Activated T-cell treated with anti-CD3 and anti-CD28 coated beads, Interleukin-2, amount 50 U/mL, for 4 hours (primary cell): ENCODE measurements at places on chromosomes 5 and 9.

- no peak for DNase-seq
These were observed 289.3 kb downstream of the ARHGEF28 start for GRCh38 chr5:73915345-73915744.

DNA sequence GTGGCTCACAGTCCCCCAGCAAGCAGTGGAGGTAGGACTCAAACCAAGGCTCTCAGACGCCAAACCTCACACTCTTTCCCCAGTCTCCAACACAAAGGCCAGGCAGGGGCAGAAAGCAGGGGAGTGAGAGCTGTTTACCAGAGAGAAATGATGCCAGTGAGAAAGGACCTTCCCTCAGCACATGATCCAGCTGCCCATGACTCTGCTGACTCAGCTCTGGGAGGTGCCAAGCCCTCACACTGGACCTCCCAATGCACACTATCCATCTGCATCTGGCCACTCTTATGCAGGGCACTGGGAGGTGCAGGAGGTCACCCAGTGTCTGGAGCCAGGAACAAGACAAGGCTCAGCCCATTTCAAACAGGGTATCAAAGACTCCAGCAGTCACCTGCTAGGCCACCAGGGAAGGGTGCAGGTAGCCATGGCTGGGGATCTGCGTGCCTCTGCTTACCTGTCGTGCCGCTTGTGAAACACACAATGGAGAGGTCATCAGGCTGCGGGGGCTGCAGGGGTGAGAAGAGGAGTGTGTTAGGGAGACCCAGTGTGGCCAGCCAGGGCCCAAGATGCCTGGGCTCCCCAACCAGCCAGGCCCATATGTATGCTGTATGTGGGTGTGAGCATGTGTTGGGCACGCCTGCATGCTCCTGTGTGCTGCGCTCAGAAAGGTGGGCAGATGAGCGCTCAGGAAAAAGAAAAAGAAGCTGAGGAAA is 26.3 kb downstream of the ACSL6 start:
- no peak for DNase-seq

DNA sequence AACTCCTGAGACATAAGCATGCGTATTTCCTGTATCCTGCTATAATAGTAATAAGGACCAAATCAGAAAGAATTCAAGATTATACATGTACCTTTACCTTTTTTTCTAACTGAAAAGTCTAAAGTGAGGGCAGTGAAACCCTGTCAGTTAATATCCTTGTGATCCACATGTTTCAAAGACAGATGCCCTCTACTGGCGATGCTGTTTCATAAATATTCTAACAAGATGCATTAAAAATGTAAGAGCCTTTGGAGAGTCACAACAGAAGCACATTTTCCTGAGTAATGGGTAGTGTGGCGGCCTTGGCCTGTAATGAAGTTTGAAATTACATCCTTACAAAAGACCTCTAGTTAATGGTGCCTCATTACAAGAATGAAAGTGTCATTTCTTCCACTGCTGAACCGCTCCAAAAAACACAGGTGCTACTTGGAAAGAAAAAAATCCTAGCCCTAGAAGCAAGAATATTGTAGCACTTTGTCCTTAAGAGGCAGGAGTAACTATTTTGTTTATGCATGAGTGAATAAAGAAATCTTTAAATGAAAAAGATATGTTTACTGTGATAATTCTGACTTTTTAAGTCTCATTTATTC is 232.6 kb downstream of the EPB41L4A start:
- no peak for DNase-seq

DNA sequence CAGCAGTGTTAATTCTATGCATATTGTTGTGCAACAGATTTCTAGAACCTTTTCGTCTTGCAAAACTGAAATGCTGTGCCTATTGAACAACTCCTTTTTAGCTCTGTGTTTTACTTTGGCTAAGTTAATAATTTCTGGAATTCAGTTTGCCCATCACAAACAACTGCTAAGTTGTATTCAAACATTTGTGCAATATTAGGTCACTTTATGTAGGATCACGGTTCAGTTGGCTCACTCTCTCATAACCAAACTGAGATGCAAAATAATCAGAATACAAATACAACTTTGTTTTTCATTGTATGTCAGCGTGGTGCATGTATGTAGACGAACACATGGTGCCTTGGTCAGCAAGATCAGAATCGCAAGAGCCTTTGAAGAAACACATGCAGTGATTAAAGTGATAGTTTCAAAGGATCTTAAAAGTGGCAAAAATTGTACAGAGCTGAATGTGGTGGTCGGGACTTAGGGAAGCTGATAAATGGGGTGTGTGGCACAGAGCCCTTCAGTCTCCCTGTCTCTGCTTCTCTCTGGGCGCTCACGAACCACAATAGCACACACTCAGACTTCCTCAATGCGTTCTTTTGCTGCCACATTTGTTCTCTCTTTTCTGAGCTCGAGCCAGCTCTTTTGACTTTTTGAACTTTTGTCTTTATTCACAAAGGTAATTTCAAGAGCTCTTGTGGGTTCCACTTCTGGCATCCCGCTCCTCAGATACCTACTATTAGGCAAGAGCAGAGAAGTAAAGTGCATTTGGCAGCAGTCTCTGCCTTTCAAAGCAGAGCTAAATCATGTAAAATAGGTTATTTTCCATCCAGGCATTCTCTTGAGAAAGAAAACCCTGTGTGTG is 112.4 kb upstream of the CTSL start:
- no peak for DNase-seq

DNA sequence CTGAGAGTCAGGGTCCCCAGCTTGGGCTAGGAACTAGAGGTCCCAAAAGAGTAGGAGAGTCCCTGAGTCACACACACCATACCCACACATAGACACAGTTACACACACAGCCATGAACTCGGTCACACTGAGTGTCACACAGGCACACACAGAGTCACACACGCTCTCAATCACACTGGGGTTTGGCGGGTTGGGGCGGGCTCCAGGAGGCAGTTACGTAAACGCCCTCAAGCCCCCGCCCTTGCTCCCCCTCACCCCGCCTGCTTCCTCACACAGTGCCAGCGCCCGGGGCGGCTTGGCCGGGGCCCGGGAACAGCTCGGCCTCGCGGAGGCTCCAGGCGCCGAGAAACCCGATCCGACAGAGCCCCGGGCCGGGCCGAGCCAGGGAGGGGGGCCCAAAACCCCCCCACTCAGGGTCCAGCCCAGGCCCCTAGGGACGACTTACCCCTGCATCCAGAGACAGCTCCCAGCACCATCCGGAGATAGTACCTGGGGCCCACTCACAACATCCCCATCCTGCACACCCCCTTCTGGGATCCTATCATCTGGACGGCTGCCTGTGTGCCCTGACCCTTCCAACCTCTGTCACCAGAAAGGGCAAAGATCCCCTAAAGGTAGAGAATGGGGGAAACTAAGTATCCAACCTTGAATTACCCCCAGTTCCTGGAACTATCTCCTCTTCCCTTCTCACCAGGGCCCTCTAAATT is 3.5 kb upstream of the CNTFR start:
- DNase-seq, result no peak

DNA sequence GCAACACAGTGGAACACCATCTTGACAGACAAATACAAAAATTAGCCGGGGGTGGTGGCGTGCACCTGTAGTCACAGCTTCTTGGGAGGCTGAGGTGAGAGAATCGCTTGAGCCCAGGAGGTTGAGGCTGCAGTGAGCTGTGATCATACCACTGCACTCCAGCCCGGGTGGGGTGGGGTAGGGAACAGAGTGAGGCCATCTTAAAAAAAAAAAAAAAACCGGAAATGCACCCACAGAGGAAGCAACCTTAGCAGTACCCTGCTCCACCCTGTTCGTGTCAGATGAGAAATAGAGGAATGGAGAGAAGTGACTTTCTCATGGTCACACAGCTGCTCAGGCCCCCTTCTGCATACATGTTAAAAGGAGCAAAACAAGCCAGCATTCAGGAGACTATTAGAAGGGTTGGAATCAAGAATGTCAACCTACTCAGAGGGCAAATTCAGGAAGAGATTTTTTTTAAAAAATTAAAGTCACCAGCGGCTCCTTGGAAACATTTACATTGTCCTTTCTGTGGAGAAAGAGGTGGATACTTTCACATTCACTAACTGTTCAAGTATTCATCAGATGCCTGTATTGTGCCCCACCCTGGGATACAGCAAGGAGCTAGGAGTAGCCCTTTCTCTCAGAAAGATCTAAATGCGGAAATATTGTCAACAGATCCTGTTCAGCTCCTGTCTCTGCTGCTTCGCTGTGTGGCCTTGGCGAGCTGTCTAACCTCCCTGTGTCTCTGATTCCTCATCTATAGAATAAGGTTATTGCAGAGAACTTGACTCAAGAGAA is 41.0 kb downstream of the CYFIP2 start:
- no peak for DNase-seq

- DNase-seq, result no peak
These were observed 26.9 kb downstream of the FGD3 start for GRCh38 chr9:92974161-92974661.

GRCh38 chr9:70285981-70286598 is 27.3 kb downstream of the SMC5 start:
- DNase-seq, result no peak

- no peak for DNase-seq
These were observed 353.2 kb downstream of the CWC27 start for GRCh38 chr5:65121880-65122436.

GRCh38 chr5:61084658-61085057 is 77.6 kb downstream of the SMIM15 start:
- DNase-seq, result no peak

DNA sequence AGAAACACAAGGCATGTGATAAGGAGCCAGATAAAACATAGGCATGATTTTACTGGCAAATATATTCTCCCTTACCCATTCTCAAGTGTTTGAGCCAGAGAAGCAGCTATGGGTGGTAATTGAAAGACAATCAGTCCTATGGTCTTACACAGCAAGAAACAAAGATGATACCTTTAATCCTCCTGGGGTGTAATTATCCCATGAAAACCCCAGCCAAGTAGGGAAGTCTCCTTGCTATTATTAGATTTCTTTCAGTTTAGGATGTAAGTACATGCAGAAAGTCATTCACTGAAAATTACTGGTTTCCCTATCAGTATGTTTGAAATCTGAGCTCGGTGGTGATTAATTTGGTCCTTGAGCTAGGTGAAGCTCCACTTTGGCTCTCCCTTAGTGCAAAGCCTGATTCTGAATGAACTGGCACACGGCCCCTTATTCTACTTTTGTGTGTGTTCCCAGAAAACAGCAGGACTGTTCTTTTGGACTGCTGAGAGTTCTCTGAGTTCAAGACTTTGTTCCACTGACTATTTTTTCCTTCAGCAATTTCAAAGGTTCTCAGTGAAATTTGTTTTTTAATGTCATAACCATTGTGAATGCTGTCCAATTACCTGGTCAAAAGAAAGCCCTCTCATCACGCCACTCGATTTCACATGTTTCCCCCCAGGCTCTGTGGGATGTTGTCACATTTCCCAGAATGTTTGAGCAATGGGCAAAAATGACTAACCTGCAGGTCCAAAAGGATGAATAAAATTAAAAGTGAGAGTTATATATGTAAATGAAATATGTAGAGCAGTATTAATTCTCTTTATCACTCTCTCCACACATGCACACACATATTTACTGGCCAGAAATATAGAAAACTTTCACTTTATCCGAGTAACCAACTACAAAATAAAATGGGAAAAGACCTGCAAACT is 343.0 kb downstream of the RAB3C start:
- no peak for DNase-seq

DNA sequence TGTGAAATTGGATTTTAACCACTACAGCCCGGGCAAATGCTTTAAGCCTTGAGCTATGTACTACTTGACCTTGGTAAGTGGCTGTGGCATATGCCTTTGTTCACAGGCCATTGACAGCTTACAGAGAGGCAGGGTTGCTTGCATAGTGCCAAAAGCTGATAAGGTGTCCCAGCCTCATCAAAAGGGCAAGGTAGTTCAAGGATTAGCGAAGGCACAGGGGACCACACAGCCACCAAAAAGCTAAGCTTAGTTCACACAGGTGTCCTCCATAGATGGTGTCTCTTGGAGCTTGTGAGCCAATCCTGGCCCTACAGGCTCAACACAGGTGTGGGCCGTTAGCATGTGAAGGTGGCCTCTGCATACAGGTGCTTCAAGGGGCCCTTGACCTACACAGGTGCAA is 86.8 kb downstream of the ZNF622 start:
- no peak for DNase-seq

DNA sequence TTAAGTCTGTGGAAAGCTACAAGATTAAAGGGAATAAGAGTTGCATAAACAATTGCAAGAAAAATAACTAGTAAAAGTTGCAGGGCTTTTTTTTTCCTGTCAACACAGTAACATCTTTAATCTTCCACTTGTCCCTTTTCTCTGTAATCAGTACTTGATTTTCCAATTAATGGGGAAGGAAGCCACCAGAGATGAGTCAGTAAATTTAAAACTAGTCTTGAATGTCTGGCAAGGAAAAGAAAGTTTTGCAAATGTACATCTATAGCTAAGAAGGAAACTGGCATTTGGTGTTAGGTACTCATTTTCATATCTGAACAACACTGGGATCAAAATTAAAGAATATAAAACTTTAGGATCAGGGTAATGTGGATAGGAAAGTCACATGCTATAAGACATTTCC is 17.1 kb downstream of the DAP start:
- no peak for DNase-seq

- DNase-seq, result no peak
These were observed 278.6 kb upstream of the C9orf72 start for GRCh38 chr9:27851858-27852257.

GRCh38 chr9:70340572-70340971 is 73.9 kb downstream of the KLF9 start:
- no peak for DNase-seq

DNA sequence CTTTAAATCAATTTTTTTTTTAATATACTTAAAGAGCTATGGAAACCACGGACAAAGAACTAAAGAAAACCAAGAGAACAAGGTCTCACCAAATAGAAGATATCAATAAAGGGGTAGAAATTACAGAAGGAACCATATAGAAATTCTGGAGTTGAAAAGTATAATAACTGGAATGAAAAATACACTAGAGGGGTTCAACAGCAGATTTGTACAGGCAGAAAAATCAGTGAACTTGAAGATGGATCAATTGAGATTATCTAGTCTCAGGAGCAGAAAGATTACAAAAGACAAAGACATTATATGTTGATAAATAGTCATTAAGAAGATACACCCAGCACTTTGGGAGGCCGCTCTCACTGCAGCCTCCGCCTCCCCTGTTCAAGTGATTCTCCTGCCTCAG is 56.1 kb downstream of the GAPVD1 start:
- DNase-seq, result no peak

- DNase-seq, result no peak
These were observed 116.7 kb upstream of the RANBP3L start for GRCh38 chr5:36418152-36418979.

- no peak for DNase-seq
These were observed 216.4 kb downstream of the CDH10 start for GRCh38 chr5:24428345-24428744.

GRCh38 chr5:40937075-40937474 is 27.8 kb downstream of the C7 start:
- DNase-seq, result no peak
